Germinal center (tissue), 1 donor: ENCODE measurements at places on chromosomes 12 and 14.

DNA sequence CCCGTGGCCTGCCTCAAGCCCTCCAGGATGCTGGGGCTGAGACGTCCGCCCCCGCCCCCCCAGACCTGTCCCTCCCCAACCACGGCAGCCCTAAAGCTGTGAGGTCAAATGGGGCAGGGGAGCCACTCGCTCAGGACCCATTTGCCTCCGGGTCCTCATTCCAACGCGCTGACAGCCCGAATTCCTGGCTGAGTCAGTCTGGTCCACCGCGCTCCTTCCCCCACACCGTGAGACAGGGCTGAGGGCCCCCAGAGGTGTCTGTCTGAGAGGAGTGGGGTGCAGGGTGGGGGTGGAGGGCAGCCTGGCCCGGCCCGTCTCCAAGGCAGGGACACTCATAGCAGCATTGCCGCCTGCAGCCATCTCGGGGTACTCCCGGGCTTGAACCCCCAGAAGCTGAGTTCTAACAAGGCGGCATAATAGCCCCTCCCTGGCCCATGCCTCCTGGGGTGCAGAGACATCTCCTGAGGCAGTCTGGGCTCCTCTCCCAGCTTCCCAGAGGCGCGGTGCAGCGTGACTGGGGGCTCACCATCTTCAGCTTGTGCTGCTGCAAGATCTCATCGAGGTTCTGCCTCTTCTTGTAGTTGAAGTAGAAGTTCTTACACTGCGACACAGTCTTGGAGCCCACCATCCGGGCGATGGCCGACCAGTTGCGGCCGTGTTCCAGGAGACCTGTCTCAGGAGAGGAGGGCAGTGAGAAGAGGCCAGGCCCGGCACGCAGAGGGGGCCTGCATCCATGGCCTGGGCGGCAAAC is 90.5 kb downstream of the RFLNA start:
- DNase-seq: no peak

DNA sequence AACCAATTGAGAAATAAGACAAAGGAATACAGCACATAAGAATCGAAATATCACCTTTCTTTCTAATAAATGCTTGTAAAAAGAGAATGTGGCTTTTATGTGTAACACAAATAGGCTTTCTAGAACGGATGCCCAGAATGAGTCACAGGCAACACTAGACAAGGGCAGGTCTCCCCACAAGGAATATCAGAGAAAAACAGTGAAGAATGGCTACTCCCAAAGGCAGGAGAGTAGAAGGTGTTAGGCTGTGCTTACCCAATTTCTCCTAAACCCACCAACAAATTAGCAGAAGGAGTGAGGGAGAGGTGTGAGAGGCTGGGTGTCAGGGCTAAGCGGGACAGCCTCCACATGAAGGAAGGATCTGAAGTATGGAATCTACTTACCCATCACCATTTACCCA is 55.2 kb downstream of the GALNT4 start:
- no peak for DNase-seq

DNA sequence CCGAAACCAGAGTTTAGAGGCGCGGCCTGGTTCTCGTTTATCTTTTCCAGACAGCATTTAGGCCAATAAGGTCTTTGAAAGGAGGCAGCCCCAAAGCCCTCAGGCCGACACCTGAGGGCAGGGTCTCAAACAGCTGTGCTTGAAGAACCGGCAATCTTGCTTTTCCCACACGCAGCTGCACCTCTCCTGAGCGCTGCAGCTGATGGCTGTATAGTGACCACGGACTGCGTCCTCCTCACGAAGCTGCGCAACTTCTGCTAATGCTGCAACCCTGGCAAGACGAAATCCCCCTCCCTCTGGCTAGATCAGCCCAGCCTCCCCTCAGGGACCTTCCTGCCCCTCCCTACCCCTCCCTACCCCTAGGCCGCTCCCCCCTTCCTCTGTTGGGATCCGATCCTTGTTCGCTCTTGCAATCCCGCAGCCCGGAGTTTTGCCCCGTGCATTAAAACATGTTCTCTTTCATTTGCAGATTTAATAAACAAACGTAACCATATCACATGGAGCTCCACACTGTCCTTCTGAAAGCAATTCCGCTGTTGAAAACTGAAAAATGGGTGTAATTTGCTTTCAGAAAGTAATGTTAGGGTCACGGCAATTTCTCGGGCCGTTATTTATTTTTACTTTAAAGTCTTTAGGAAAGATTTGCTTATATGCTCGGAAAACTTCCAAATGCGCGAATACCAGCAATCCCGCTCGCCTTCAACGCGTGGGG is 4.8 kb upstream of the PAX9 start:
- no peak for DNase-seq

DNA sequence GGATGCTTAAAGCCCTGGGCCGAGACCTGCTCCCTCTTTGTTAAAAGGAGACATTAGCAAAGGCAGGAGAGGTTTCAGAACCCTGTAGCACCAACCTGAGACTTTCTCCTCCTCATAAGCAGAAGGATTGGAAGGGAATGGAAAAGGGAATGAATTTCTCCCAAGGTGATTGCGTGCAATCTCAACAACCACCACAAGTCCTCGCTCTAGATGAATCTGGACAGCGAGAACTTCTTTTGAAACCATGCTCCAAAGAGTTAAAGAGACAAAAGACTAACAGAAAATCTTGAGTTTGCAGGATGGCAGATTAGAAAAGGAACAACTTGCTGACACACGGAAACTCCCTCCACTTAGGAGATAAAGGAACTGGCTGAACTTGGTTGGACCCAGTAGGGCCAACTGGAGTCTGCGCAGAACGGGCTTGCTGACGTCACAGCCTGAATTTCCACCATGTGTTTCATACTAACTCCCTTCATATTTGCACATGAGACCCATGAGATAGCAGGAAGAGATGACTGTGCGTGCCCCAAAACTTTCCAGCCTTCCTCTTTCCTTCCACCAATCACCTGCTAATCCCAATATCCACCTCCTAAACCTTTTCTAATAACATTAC is 137.0 kb downstream of the PTPN11 start:
- no peak for DNase-seq

GRCh38 chr14:94659256-94659655 is 47.1 kb downstream of the SERPINA3 start:
- no peak for DNase-seq
